H1 (cell line): ENCODE measurements at places on chromosomes 4 and X. TPM values are rescaled to one million over a fixed set of nuclear protein-coding genes. Genes with fewer than 3 reads are reported as not detected.

GRCh38 chr4:156948738-156949137, 22.9 kb downstream of the PDGFC start:
- H3K4me1 ChIP-seq = no peaks in the 10 kb centered on the region
- no peaks in the 10 kb centered on the region for H3K36me3 ChIP-seq
- no peak overlapping the region for H3K4me3 ChIP-seq
- no peak for DNase-seq

GRCh38 chrX:139739138-139739537, 31.2 kb upstream of the MCF2 start:
- DNase-seq = no peak
- H3K36me3 ChIP-seq = peaks cover 3% of the 10 kb centered on the region; the same call in 1 of the 2 replicates
- no peak overlapping the region for H3K27ac ChIP-seq
- no peak overlapping the region for H3K4me3 ChIP-seq
- no peaks in the 10 kb centered on the region for H3K4me1 ChIP-seq

- no peaks in the 10 kb centered on the region for H3K4me1 ChIP-seq
- no peak overlapping the region for H3K4me3 ChIP-seq
- H3K27ac ChIP-seq = no peak overlapping the region
- H3K27me3 ChIP-seq = no peaks in the 10 kb centered on the region
- no peak for DNase-seq
These were observed 186.5 kb downstream of the BANK1 start for GRCh38 chr4:101977076-101977475.

The EOLA1 gene
- total RNA-seq = 7.2 and 7.6 TPM in 2 replicates

The FRMPD3 gene
- total RNA-seq = 0.56 and 0.61 TPM in 2 replicates
